ENCODE measurements at places on chromosomes 12 and 14. TPM values are rescaled to one million over a fixed set of nuclear protein-coding genes. Genes with fewer than 3 reads are reported as not detected.

The SLC4A8 gene
- 31.8 TPM for total RNA-seq

The NPFF gene
- not detected for total RNA-seq

The PSMA3 gene
- 42.9 TPM for total RNA-seq

GRCh38 chr12:93968536-93969285, 179.7 kb upstream of the PLXNC1 start:
- no peak for DNase-seq

- DNase-seq, result no peak
Observed at GRCh38 chr14:66572826-66573225, 64.9 kb downstream of the GPHN start.

- no peak for DNase-seq
Observed at GRCh38 chr12:121278169-121279070, 18.1 kb downstream of the CAMKK2 start.

DNA sequence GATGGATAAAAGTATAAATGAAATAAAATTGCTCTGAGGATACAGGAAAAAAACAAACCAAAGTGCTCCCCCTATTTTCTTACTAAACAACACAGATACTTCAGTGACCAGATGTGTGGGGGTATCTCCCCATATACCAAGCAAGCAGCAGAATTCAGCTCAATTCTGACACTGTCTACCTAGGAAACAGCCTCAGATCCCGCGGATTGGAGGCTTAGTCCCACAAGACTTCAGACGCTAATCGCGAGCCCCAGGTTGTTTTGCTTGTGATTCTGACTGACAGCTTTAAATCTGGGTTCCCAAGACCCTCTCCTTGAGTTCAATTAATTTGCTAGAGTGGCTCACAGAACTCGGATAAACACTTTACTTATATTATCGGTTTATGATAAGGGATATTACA, 17.3 kb downstream of the NFKBIA start:
- DNase-seq, result no peak

- no peak for DNase-seq
Observed at GRCh38 chr12:38555620-38556591, 239.3 kb downstream of the ALG10B start.

DNA sequence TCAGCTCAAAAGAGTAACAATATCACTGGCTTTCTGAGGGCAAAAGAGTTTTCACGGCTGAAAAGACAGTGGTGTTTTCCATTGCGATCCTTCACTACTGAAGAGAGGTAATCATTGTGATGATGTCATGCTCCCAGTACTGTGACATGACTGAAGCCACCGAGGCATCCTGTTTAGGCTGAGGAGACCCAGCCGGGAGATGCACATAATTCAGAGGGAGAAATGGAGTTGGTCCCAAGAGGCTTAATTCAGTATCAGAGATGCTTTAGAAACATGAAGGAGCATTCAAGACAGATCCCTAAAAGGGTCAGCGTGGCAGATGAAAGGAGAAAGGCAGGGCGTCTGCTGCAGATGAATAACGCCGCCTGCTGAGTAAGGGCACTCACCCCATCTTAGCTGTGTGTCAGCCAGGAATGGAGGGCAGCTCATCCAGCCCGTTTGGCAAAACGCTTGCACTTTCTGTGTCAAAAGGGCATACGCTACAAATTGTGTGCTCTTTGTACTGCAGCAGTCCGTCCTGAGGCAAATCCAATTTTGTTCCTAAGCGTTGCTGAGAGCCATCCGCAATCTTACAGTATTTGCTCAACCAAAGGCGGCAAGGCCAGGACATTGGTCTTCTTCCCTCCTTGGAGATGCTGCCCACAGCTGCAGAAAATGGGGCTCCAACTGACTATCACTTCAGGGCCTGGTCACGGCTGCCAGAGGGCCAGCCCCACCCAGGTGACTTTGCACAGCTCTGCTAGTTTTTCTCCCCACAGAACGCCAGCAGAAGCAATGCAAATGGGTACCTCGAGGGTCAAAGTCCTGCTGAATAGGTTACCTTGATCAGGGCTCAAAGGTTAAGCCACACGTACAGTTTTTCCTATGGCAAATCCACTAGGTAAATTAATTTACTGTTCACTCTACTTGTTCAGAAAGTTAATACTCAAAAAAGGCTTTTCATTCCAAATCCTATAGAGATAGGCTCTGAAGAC, 23.5 kb downstream of the CCDC92 start:
- no peak for DNase-seq

DNA sequence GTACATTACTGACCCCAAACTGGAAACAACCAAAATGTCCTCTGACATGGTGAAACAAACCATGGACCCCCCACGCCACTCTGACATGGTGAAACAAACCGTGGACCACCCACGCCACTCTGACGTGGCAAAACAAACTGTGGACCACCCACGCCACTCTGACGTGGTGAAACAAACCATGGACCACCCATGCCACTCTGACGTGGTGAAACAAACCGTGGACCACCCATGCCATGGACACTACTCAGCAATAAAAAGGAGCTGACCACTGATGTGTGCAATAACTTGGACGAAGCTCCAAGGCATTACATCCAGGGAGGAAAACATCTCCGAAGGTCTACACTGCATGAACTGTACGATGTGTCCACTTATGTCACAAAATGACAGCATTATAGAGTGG, 3.1 kb upstream of the GOLGA3 start:
- no peak for DNase-seq

- no peak for DNase-seq
Observed at GRCh38 chr12:6858799-6859198, 6.8 kb downstream of the USP5 start.

DNA sequence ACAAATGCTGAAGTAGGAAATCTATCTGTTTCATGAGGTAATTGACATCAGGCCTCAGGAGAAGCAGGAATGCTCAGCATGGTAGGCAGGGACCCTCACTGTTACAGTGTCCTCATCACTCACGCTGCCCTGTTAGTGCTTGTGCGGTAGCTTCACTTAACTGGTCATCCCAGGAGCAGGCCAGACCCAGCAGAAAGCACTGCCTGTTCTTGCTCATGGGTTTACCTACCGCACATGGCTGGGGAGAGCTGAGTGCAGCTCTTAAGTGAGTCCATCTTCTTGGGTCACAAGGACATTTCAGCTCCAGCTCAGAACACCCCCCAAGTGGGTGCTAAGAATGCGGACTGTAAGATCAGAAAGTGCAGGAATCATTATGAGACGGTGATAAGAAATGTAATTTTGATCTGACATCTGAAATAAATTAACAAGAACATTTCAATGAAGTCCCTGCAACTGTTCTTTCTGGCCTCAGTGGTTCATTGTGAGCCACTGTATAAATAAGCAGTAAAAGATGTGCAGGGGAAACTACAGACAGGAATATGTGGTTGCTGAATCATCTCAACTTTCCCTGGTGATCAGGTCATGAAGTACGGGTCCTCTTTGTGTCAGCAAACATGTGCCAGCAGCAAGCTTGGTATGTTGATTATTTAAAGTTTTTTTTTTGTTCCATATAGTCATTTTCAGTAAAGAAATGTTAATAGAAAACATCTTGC, 757.7 kb upstream of the TMEM132C start:
- no peak for DNase-seq

GRCh38 chr12:59185295-59185694, 265.0 kb upstream of the LRIG3 start:
- DNase-seq, result no peak

DNA sequence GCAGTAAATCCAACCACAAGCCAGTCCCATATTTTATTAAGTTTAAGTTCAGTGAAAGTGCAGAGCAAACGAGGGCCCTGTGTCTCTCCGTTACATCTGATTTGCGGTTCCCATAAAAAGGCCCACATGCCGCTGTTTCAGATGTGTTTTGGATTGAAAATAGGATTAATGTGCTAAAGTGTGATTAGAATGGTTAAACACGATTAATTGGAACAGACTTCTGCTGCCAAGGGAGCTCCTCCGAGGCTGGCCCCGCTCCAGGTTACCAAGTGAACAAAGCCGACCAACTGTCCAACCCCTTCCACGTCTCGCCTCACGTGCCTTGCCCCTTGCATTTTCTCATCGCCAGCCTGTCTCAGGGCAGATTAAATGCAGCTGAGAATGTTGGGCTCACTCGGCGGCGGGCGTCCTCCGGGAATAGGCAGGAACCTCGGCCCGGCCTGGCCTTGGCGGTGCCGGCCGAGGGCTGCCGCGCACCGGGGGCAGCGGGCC, 166.5 kb upstream of the GSC start:
- peak; percentile 36 for DNase-seq

All from occipital lobe (tissue), 3 donors.